ENCODE measurements at places on chromosomes 6 and 20.

GRCh38 chr6:52876056-52876787 lies 33.3 kb downstream of the GSTA3 start:
- no peak for DNase-seq

- no peak for DNase-seq
These were observed 34.2 kb upstream of the IRF4 start for GRCh38 chr6:357261-357790.

DNA sequence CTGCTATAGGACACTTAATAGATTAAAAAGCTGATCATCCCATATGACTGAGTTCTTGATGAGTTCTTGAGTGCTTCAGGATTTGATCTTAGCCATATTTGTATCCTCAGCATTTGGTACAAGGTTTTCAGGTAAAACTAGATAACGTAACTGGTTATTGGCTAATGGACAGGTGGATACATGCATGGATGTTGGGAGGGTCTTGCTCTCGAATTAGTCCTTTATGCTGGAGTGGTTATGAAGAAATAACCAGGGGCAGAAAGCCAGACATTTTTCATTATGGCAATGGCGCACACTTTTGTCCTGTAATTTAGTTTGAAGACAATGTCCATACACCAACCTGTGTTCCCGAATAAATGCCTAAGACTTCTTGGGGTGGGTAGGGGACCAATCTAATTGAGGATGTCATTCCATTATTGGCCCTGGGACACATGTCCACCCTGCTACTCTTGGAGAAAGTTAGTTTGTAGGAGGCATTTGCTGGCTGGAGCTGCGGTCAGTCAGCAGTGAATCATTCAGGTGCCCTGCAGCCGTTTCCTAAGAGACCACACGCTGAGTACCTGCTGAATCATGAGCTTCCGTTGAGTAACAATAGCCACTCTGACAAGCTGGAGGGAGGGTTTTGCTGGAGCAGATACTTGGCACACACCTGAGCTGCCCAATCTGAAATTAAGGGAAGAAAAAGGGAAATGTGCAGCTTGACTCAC lies 194.4 kb downstream of the FOXA2 start:
- DNase-seq: peak; percentile 24

DNA sequence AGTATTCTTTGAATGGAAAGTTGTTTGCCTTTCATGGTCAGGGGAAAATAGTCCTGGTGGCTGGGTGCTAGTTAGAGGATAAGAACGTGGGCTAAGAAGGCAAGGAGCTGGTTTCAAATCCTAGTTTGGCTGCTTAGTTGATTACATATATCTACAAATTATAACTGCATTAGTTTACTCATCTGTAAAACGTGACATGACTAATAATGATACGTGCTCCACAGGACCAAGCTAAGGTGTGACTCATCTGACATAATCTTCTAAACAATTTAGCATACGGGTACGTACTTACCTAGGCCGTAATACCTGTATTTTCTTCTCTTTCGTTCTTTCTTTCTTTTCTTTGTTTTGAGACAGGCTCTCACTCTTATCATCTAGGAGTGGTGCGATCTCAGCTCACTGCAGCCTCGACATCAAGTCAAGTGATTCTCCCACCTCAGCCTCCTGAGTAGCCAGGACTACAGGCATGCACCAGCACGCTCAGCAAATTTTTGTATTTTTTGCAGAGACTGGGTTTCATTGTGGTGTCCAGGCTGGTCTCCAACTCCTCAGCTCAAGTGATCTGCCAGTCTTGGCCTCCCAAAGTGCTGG lies 1274.2 kb upstream of the GJE1 start:
- DNase-seq: no peak

GRCh38 chr6:52376763-52377162 lies 14.8 kb downstream of the PAQR8 start:
- no peak for DNase-seq

DNA sequence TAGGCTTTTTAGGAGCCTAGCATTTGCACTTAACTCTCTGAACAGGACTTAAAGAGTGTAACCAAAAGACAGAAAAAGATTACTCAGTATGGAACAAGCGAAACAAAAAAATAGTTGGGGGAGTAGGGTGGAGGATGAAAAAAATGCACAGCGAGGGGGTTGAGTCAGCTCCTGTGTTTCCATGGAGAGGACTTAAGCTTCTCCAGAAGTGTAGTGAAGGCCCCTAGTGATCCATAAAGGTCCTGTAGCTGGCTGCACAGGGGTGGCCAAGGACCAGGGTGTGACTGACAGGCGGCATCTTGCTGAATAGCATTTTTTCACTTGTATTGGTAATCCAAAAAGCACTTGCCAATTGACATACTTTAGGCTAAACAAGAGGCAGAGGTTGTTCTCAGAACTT lies 533.9 kb downstream of the RFPL4B start:
- DNase-seq: peak; percentile 85

DNA sequence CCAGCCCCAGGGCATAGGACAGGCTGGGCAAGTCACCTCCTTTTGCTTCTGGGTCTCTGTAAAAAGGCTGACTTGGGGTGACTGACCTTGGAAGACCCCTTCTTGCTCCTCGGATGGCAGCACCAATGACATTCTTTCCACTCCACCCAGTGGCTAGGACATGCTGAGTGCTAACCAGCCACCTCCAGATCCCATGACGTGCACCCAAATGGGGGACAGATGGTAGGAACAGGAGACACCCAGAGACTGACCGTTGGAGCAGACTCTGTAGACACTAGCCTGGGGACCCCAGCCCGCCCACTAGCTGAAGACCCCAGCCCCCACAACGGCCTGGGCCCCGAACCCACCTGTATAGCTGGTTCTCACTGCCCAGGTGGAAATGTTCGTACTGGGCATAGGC lies 38.3 kb downstream of the ANGPT4 start:
- no peak for DNase-seq

DNA sequence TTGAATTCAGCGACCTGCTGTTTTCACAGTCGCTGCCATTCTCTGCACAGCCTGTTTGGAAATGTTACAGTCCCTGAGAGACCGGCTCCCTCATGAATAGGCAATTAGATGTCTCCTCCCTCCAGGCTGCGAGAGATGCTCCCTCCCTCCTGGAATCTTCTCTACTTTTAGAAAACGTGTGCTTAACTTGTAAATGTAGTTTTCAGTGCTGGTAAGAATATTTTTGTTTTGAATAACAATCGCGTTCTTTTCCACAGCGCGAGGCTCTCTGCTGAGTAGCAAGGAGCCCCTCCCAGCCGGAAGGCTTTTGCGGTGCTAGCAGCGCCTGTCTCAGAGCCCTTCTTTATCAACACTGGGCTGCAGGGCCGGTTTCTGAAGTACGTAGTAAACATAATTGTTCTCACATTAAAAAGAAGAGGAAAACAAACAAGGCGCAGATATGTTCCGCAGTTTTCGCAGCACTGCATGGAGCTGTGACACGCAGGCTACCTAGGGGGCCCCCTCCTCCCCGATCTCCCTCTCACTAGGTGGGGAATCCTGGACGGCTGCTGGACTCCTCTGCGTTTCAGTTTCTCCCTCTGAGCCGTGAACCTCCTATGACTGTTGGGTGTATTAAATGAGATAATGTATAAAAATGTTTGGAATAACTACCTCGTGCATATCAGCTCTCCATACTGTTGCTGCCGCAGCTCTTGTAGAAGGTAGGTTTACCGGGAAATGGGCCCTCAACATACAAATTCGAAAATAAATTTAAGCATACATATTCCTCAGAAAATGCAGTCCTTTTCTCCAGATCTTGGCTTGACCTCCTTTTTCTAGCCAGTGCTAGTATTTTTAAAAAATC lies 79.0 kb upstream of the SPACA1 start:
- DNase-seq: peak; percentile 1

GRCh38 chr20:24948939-24949679 lies at the start of gene CST7:
CST7 (plus strand) TSS chr20:24949269; CDS start chr20:24949506, 237 bp downstream.
- DNase-seq: peak; percentile 40

GRCh38 chr6:9766240-9766915 lies 648.5 kb downstream of the TFAP2A start:
- peak; percentile 48 for DNase-seq

GRCh38 chr20:59573837-59574236 lies 30.5 kb upstream of the PHACTR3 start:
- no peak for DNase-seq

DNA sequence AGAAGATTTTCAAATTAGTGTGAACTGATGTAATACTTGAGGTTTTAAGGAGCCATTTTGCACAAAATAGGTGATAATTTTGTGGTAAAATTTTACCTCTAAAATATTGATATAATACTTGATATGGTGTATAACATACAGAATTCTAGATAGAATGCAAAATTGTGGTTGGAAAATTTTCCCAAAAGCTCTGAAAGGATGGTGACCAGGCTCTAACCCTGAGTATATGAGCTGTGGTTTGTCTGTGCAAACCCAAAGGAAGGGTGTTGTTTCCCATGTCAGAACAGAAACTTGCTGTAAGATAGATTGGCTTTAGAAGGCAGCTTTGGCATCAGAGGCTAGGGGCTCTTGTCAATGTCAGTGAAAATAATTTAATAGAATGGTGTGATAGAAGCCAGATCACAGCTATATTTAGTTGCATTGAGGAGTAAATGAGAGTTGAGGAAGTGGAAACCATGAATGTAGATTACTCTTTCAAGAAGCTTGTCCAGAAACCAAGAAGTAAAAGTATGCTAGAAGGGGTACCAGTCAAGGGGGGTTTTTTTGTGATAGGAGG lies 257.7 kb downstream of the FARS2 start:
- no peak for DNase-seq

DNA sequence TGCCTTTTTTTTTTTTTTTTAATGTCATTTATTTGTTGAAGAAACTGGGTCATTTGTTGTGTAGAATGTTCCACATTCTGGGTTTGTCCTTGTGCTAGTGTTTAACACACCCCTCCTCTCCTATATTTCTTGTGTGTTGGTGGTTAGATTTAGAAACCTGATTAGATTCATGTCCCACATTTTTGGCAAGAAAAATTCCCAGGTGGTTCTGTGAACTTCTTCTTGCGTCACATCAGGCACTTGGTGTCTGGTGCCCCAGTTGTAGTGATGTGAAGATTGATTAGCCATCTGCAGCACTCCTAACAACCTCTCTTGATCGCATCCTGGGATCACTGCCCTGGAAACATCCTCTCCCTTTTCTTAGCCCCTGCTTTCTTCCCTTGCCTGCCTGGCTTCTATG lies 7.8 kb downstream of the PIGT start:
- DNase-seq: no peak

- no peak for DNase-seq
These were observed 115.1 kb downstream of the MAN1A1 start for GRCh38 chr6:119234457-119234856.

DNA sequence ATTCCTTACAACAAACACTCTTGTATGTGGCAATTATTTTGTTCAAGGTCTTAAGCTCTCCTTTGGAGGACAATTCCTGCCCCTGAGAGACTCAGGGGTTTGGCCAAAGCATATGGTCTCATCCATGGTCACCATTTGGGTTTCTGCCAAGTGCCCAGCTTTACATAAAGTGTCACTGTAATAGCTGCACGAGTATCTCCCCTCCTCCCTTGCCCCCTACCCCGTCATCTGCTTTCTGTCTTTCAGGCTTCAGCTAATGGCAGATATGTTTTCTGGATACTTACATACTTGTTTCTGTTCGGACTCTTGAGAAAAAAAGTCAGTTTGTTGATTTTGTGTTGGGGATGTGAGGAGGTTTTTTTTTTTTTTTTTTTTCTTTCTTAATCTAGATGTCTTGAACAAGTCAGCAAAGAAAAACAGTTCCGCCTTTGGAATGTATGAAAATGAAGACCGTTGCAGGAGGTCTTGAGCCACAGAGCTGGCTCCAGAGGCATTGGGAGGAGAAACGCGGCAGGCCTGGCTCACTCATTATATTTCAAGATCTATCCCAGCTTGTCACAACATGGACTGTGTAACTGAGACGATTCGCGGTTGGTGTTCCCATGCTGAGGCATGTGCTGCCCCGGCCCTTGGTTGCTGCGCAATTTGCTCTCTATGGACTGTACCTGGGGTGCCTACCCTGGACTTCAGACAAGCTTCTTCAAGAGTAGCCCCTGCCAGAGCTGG lies 32.6 kb upstream of the STX16 start:
- DNase-seq: peak; percentile 90

GRCh38 chr6:158445426-158446085 lies 114.3 kb upstream of the TMEM181 start:
- DNase-seq: no peak

- DNase-seq: peak; percentile 67
These were observed 5.1 kb upstream of the POPDC3 start for GRCh38 chr6:105184921-105185320.

- peak; percentile 70 for DNase-seq
These were observed 79.7 kb downstream of the RNF217 start for GRCh38 chr6:125041740-125042459.

DNA sequence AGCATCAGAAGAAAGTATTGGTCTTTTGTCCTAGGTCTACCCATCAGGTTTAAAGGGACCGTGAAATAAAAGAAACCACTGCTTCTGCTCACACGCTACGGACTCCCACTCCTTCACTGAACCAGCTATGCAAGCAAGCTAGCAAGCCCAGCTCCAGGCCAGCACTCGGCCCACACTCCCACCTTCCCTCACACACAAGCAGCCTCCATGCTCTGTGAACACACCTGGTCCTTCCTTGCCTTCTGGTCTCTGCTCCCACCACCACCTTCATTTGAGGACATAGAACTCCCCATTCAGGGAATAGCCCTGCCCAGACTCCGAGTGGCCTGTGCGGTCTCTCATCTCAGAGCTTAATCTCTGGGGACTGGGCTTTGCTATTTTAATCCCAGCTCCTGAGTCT lies 436.4 kb upstream of the CDH4 start:
- no peak for DNase-seq

- peak; percentile 75 for DNase-seq
These were observed 15.1 kb downstream of the HMGN4 start for GRCh38 chr6:26553264-26553634.

DNA sequence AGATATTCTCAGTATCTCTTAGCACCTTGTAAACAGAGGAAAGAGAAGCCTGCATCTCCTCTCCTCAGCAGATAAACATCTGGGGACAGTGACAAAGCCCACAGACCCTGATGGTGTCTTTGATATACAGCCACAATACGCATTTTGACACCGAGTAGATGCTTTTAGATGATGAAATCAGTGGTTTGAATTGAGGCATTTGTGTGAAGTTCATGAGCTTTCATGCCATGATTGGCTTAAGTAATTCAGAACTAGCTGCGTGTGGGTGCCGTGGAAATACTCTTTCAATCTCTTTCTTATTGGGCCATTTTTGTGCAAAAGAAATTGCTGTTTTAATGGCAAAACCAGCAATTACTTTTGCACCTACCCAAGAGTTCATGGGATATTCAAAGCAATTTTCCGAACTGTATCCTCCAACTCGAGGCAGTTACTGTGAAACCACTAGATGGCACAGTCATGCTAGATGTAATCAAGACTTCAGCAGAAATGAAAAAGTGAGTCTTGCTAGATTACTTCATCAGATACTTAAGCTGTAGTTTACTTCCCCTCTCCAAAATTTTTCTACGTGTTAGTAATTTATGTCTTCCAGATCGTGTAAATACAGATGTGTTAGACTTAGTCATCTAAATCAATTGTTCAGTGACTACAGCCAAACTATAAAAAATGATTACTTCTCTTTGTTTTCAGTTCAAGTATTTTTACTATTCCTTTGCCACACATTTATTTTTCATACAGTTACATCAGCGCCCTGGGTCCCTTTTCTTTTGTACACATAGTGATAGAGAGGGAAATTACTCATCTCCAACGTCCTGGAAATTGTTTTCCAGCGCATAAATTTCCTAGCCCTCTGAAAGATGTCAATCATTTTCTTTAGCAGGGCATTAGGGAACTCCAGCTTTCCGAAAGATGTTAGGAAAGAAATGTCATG lies 49.4 kb downstream of the IYD start:
- DNase-seq: peak; percentile 89

- DNase-seq: peak; percentile 56
These were observed 337.0 kb downstream of the THBS2 start for GRCh38 chr6:168916576-168917211.

GRCh38 chr6:63563235-63563634 lies 9.0 kb upstream of the LOC128125822 start:
- DNase-seq: no peak

Data from fibroblast of upper back skin (primary cell).